ENCODE measurements at places on chromosomes 6 and 20.

DNA sequence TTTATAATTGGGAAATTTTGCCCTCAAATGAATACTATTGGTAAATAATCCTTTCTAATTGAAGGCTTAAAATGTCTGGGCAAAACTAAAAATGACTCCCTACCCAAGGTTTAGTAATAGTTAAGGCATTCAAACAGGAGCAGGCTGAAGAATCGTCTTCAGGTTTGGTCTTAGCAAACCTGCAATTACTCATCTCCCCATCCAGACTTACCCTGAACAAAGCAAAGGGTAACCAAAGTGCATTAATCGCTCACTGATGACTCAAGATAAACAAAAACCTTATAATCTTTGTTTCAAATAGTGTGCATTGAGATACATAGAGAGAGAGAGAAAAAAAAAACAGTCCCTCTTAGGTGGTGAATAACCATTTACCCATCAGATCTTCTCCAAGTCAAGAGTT, 225.5 kb downstream of the BMP2 start:
- no peak for DNase-seq

DNA sequence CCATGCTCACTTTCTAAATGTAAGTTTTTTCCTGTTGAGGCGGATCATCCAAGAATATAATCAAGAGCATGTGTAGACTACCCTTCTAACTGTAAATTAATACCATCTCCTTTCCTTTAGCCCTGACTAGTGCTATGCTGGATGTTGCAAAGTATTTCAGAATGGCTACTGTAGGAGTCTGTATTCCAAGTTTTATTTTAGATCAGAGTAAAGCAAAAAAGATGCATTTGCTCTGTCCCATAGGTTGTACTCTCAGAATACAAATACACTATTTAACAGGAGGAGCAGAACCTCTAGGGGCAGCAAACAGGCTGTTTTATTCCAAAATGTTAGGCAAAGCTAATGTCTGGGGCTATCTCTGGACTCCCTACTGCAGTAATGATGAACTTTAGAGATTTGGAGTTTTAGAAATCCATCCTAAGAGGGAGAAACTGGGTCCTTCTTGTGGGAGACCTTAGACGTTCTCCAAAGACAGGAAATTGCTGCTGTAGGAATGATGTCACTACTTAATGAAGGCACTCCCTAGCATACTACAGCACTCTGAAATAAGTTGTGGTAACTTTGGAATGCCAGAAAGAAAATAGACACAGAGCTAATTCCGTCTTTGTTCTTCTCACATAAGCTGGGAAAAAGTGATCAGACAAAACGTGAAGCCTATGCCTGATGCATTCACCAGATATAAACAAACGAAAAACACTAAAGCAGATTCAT, 392.4 kb upstream of the HS3ST5 start:
- no peak for DNase-seq

DNA sequence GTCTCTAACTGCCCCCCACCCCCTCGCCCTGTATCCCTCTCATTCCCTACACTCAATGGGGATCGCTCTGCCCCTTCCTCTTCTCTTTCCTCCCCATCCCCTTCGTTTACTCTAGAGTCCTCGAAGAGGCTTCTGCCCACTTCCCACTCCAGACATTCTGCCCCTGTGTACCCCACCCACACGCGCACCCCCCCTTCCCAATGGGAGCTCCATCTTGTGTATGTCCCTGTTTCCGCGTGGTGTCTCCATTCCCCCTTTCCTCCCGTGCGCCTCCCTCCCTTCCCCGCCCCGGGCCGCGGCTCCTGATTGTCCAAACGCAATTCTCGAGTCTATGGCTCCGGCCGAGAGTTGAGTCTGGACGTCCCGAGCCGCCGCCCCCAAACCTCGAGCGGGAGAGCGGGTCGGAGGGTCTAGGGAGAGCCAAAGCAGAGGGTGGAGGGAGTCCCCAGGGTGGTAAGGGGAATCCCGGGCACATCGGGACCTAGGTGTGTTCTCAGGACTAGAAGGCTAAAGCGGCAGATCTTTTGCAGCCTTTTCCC, 679 bp upstream of the RING1 start:
- DNase-seq, result no peak

GRCh38 chr6:3999800-4000661, 78.9 kb downstream of the FAM217A start:
- no peak for DNase-seq

- DNase-seq, result no peak
These were observed 46.8 kb downstream of the RANBP9 start for GRCh38 chr6:13664703-13665352.

DNA sequence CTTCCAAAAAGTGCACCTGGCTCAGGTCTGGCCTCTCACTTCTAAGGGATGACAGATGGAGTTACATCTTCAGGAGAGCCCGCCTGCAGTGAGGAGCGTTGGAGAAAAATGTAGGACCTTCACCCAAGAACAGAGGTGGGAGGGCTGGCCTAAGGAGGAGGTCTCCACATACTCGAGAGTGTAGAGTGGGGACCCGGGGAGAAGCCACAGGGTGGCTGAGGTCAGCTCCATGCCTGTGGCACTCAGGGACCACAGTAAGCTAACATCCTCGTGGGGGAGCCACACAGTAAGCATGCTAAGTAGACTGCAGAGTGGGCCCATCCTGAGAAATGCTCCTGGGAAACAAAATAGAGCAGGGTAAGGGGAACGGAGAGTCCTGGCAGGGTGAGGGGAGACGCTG, 24.0 kb downstream of the AAR2 start:
- DNase-seq, result no peak

DNA sequence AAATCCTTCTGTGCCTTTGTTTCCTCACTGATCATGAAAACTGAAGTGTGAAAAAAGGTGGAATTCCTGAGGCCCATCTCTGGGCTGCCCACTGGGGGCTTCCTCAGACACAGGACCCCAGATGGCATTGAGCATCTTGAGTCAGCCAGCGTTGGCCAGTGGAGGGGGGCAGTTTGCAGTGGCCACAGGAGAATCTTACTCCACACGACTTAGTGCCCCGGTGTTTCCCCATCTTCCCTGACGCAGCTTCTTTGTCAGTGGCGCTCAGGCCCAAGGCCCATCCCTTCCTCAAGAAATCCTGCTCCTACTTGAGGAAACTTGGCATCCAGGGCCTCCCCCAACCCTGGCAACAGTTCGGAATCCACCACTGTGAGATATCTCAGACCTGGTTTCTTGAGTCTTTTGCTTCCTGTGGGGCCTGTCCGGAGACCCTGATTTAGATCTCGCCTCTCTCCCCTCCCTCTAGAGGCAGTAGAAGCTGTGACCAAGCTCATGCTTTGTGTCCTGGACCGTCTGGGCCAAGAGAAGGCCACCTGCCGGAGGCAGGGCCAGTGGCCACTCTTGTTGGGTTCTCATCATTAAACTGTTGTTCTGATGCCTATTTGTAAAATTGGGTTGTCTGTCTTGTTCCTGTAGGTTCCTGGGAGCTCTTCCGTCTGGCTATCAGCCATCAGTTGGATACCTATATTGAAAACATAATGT, 20.2 kb upstream of the DLGAP4 start:
- no peak for DNase-seq

DNA sequence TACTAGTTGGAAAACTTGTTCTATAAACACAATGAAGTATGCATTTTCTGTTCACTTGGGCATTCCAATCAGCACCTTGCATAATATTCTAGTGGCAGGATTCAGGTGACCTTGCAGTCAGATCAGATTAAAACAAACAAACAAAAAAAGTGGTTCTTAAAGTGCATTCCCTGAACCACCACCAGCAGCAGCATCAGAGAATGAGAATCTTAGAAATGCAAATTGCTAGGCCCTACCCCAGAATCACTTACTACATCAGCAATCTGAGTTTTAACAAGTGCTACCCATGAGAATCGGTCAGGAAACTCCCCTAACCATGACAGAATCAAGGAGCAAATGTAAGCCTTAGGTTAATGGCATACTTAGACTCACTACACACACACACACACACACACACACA, 41.7 kb downstream of the SNAP25 start:
- DNase-seq, result no peak

DNA sequence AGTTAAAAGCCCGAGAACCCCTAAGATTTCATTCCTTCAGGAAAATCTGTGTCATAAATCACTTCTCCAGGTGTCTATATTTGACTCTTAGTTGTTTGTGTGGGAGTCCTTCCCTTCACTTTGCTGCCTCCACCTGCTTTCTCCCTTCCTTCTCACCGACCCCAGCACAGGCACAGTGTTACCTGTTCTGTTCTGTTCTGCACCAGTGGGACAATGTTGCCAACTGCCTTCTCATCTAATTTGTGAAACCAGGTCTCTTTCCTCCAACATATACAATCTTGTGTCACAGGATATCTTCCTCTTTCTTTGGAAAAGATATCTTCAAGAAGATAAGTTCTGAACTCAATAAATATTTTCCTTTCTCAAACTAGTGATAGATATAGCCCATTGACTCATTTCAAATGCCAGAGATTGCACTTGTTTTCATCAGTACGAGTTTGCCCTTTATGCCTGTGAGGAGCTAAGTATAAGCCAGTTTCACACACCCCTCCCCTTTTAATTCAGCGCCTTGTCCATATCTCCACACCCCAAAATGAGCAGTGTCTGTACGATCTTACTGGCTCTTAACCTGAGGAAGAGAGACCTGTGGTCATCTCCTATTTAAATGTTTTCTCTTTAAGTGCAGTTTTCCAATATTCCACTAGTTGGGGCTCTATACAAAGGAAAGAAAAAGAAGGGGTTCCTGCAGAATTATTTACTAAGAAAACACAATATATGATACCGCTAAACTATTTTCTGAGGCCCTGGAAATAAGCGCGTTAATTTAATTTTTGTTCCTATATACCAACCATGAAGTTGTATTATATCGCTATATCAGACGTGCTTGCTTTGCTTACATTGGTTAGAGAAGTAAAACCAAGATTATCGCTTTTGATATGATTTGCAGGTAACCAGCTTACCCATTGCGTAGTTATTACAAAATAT, 81.6 kb upstream of the PREP start:
- DNase-seq, result no peak

- no peak for DNase-seq
These were observed 105.5 kb downstream of the TULP4 start for GRCh38 chr6:158417760-158418098.

DNA sequence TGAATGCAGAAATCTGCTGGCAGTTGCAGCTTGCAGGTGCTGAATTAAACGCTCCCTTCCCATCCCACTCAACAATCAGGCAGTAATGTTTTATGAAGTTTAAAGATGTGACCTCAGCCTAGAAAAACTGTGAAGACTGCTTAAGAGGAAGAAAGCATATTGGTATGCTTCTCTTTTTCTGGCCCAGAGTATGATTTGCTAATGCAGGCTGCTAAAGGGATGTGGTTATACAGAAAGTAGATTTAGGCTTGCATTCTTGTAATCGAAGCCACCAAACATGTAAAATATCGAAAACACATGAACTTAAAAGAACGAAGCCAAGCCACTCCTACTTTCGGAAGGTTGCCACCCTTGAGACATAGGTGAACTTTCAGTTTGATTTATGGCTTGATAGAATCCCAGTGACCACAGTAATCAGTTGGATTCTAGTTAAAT, 40.7 kb downstream of the MAP3K5 start:
- no peak for DNase-seq

GRCh38 chr6:28860581-28860980, 63.2 kb downstream of the TRIM27 start:
- DNase-seq, result no peak

DNA sequence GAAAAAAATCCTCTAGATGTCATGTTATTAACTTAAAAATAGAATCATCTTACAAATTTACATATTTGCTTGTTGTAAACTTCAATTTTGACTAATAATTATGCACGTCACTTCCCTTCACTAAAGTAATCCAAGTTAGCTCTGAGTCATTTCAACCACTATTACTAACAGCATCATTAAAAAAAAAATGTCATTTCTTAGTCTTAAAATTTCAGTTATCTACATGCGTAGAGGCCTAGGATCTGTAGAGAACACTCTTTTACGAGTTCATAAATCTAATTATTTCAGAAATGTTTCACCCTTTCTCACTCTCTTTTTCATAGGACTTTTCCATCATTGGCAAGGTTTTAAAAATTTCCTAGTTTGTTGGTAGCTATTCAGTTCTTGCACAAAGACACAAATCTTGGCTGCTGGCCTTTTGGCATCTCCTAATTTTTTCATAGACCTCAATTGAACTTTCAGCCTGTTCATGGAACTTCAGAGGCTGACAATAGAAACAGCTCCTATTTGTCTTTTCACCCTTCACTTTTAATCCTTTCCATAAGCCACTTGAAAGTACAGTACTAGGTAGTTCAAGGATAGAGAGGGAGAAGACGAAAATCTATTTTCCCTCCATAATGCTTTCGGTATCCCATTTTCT, 61.5 kb downstream of the OGFRL1 start:
- DNase-seq, result no peak

DNA sequence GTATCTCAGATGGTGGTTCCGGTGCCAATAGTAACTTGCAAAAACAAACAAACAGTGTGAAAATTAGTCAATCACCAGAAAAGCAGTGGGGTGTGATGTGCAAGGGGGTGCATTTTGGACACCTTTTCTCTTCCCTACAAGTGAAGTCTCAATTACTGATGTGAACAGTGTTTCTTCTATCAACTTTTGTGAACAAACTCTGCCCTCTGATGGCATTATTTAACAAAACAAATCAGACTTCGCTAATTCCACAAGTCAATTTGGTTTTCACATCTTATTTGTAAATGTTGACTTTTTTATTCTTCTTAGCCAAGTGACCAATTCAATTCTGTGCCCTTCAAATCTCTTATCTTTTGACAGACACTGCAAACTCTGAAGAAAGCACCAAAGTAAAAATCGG, 212.2 kb downstream of the UST start:
- no peak for DNase-seq

GRCh38 chr20:52259295-52259694, 67.7 kb upstream of the ZFP64 start:
- DNase-seq, result no peak

GRCh38 chr6:87909849-87910248, 137.8 kb upstream of the SPACA1 start:
- DNase-seq, result no peak

- DNase-seq, result no peak
These were observed 654.5 kb upstream of the PTCHD4 start for GRCh38 chr6:48765352-48765961.

- DNase-seq, result no peak
These were observed 2.6 kb downstream of the HCRTR2 start for GRCh38 chr6:55176958-55177357.

GRCh38 chr20:59017493-59018231, 1.6 kb upstream of the TUBB1 start:
- no peak for DNase-seq

DNA sequence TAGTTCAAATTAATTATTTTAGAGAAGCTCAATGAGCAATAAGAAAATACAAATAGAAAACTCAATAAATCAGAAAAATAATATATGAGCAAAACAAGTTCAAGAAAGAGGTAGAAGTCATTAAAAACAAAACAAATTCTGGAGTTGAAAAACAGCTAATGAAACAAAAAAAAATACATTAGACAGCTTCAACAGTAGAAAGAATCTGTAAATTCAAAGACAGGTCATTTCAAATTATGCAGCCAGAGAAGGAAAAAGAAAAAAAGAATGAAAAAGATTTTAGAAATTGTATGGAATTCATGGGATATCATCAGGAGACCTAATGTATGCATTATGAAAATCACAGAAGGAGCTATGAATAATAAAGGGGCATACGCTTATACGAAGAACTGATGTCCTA, 795.3 kb upstream of the ADGRB3 start:
- DNase-seq, result no peak
